ENCODE measurements at places on chromosomes 7 and 10.

DNA sequence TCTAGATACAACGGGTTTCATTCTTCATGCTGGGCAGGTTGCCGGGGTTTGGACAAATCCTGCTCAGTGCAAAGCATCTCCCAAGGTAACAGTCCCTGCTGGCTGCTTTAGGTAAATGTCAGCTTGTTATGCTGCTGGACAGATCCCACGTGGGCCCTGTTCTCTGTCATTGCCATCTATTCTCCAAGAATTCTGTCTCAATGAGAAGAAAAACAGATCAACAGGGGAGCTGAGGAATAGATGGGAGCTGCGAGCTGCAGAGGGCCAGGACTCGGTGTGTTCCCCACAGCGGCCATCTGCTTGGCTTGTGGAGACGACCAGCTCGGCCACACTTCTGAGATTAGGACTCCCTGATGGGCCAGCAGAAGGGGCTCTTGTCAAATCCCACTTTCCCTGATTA is 235.2 kb downstream of the DPP6 start:
- DNase-seq = no peak

GRCh38 chr7:77794000-77794399 is 4.2 kb downstream of the TMEM60 start:
- no peak for DNase-seq

DNA sequence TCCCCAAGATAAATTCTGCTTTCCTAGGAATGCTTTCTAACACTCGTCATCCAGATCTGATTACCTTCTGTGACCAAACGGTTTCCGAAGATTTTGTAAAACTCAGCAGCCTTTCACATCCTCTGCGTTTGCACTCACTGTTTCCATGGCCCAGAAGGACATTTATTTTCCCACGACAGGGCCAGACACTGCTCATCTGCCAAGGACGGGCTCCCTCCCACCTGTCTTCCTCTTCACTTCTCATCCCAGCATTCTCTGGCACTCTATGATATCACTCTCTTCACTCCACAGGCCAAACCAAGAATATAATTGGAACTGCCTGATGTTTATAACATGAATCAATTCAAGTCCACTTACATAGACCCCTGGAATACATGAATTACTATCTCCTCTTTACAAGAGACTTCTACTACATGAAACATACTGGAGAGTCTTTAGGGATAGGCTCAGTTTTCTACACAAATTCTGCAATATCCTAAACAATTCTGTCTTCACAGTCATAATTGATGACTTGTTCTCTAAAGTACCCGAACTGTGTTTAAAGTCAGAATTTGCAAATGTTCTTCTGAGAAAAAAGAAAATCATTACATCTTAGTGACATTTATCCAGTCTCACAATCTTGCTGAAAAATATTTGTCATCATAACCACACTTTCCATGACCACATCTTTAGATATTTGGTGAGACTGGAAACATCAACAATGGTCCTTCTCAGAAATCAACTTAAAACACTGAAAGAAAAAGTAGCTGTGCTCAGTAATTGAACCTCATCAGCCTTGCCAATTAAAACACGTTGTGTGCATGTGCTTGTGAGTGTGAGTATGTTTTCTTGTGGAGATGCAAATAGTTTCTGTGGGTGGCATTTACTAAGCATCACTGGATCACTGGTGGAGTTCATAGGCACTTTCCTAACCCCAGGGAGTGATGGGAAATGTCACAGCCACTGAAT is 79.5 kb upstream of the PRSS58 start:
- no peak for DNase-seq

GRCh38 chr7:105532709-105533460 is 884 bp downstream of the RINT1 start:
- DNase-seq = no peak

GRCh38 chr7:21198921-21199320 is 229.0 kb upstream of the SP4 start:
- no peak for DNase-seq

GRCh38 chr10:26022831-26023230 is 88.8 kb downstream of the MYO3A start:
- DNase-seq = no peak

- no peak for DNase-seq
Measured at GRCh38 chr7:2979201-2979631, 64.5 kb downstream of the CARD11 start.

GRCh38 chr7:142556740-142557139 is 192.5 kb upstream of the PRSS1 start:
- peak; percentile 5 for DNase-seq

DNA sequence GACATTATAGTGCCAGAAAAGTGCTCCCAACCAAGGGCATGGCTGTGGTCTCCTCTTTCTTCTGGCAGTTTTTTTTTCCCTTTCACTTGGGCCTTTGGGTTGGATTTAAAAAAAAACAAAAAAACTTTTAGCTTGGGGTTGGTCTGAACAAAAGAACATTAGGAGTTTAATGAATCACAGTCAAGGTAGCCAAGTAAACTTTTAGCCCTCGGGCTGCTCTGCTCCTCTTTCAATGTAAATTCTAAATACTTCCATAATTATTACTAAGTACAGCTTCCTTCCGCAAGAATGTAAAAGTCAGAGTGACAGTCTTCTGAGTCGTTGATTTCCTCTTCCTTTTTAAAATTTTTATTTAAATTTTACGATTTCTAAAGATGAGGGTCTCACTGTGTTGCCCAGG is 79.2 kb downstream of the NRF1 start:
- no peak for DNase-seq

DNA sequence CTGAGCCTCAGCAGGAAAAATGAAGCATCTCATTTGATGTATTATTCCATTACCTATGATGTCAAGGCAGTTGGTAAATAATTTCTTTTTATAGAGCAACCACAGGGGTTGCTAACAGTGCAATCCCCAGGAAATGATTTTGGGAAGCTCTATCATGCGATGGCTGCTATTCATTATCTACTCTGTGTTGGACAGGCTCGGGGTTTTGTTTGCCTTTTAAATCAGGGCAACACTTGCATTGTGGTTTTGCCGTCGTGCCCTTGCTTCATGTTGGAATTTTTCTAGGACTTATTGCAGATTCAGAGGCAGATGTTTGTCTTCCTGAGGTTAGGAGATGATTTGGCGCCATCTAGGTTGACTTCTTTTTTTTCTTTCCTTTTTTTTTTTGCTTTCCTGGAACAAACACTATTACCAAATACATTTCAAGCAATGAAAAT is 128.4 kb downstream of the BICC1 start:
- no peak for DNase-seq

GRCh38 chr10:123135415-123136141 is at the start of gene HMX3:
Gene HMX3, plus strand, starts transcription at chr10:123135970. Its CDS starts 81 bp downstream, at chr10:123136051.
- peak; percentile 48 for DNase-seq

- DNase-seq = no peak
Measured at GRCh38 chr10:27368706-27369105, 128.1 kb upstream of the ACBD5 start.

- no peak for DNase-seq
Measured at GRCh38 chr7:45682836-45683555, 108.8 kb downstream of the ADCY1 start.

DNA sequence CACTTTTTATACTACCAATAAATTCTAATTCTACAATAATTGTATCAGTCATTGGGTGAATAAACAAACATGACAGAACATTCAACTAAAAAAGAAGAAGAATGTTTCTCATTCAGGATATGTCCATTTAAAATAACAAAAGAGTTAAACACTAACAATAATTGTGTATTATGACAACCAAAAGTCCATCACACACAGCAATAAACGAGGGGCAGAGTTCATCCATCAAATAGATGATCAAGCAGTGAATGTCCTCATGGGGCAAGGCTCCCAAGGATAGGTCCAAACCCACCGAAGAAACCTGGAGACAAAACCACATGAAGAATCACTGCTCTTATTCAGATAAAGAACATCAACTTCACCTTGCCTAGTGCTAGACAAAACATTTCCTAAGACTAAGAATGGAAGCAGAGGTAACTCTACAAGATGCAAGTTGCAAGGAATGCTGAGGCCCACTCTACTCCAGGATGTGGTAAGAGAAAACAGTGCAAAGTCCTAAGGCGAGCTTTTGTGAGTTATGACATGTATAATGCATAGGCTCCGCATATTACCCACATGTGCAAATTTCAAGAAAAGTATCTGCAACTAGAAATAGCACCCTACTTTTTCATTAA is 115.1 kb downstream of the PARD3 start:
- DNase-seq = no peak

GRCh38 chr10:54904833-54905232 is 103.8 kb upstream of the PCDH15 start:
- no peak for DNase-seq

- DNase-seq = no peak
Measured at GRCh38 chr7:108067844-108068243, 62.3 kb downstream of the LAMB4 start.

DNA sequence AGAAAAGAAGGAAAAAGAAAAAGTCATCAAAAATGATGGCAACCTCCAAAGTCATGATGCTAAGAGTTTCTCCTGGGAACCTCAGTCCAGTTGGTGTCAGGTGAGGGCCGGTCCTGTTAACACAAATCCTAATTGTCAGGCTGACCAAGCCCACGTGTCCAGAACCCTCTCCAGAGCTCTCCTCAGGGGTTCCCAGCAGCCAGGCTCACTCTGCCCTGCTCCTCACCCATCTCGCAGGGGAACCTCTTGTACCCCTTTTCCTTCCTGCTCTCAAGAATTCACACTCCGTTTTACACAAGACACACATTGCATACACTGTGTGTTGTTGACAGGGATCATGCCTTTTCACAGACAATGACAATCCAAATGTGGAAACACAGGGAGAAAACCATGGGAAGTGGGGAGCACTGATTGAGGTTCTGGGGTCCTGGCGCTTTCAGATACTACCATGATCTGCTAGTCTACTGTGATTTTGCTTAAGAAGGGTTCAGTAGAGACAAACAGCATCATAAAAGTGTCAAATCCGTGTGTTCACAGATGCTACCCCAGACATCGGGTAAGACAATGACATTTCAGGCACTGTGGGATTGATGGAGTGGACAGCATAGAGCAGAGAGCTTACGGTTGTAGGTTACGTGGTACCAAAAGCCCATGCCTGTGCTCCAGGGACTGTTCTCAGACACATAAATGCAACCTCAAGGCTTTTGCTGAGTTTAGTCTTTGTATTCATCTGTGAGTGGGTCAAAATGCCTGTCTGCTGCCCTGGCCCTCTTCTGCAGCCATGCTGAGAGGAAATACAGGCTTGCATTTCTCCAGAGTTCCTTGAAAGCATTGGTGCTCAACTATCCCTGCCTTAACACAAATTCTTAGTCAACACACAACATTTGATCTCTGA is 16.0 kb downstream of the IL2RA start:
- DNase-seq = no peak

DNA sequence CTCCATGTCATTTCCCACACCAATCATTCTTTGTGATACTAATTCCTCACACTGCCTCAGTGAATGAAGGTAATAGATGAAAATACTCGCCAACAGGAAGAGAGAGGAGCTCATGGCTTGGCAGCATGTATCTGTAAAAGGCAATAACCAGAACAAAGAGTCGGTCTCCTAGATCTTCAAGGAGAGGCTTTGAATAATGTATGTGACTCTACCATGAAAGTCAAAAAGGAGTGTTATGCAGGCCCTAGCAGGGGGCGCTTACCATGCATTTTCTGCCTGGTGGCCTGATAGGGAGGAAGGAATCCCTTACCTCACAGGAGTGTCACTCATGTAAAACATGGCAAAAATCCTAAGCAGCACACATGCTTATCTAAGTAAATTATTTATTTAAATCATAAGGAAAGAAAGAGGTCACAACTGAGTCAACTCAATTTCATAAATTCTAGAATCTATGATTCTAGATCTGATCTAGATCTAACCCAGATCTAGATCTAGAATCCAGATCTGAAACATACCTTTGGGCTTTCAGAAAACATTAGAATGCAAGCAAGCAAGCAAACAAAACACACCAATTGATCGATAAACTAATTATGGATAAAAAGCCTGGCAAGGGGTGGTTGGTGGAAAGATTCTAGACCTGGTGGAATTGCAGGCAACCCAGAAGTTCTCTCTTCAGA is 226.3 kb upstream of the KLF6 start:
- DNase-seq = no peak

- no peak for DNase-seq
Measured at GRCh38 chr7:82051601-82052000, 281.8 kb upstream of the HGF start.

- DNase-seq = no peak
Measured at GRCh38 chr7:83739527-83739926, 90.6 kb upstream of the SEMA3E start.

- DNase-seq = no peak
Measured at GRCh38 chr7:84188786-84189405, 5.7 kb downstream of the SEMA3A start.

DNA sequence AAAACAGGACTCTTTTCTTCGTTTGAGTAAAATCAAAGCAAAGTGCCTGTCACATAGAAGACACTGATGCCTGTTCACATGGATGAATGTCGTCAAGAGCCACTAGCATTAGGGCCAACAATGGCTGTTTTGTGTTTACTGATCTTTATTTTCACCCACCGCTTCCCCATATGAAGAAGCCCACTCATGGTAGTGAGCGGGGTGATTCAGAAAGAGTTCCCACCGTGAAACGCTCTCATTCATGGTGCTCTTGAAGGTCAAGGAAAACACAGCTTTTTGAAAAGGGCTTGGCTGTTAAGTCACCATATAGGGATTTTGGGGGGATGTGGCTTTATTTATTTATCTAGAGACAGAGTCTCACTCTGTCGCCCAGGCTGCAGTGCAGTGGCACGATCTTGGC is 12.5 kb downstream of the PROSER2 start:
- DNase-seq = no peak

DNA sequence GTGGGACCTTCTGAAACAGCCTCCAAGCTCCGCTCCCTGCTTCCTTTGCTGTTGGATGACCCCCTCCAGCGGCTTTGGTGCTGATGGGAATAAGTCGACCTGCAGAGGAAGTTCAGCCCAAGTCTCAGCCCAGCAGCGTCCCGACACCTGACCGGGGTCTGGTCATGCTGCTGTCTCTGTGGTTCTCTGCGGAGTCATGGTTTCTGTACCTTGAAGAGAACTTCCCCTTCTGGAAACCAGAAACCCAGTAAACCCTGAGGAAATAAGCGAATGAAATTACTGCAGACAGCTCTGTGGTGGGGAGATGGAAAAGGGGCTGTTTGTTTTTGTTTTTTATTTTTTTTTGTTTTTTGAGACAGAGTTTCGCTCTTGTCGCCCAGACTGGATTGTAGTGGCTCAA is 18.3 kb upstream of the ZNF12 start:
- no peak for DNase-seq

GRCh38 chr10:635088-635861 is 54.2 kb downstream of the DIP2C start:
- no peak for DNase-seq

- DNase-seq = no peak
Measured at GRCh38 chr10:79383974-79384606, 36.8 kb downstream of the PPIF start.

Measured in activated CD4-positive, alpha-beta T cell treated with anti-CD3 and anti-CD28 coated beads for 4 hours (primary cell).